Mesenteric fat pad (tissue), 1 donor: ENCODE measurements at places on chromosomes 5 and 9. TPM values are rescaled to one million over a fixed set of nuclear protein-coding genes. Genes with fewer than 3 reads are reported as not detected.

GRCh38 chr9:34633851-34634550 is 3.6 kb downstream of the SIGMAR1 start:
- no peak for DNase-seq

DNA sequence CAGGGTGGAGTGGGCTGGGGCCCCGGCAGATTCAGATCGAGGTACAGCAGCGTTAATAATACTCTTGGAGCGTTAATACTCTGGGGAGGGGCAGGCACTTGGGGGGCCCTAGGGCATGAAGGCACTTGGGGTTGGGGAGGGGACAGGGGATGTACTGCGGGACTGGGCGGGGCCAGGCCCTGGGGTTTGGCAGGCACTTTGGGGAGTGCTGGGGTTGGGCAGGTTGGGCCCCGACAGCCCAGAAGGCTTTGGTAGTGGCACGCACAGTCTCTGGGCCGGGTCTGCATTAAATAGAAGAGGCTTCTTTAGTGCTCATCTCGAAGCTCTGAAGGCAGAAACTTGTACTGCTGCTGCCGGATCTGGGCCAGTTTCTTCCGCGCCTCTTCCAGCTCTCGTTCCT is 7.8 kb upstream of the TPM2 start:
- DNase-seq, result no peak

- no peak for DNase-seq
Measured at GRCh38 chr9:95055334-95055850, 262.1 kb downstream of the FANCC start.

GRCh38 chr5:98909363-98909762 is 19.4 kb downstream of the CHD1 start:
- no peak for DNase-seq

DNA sequence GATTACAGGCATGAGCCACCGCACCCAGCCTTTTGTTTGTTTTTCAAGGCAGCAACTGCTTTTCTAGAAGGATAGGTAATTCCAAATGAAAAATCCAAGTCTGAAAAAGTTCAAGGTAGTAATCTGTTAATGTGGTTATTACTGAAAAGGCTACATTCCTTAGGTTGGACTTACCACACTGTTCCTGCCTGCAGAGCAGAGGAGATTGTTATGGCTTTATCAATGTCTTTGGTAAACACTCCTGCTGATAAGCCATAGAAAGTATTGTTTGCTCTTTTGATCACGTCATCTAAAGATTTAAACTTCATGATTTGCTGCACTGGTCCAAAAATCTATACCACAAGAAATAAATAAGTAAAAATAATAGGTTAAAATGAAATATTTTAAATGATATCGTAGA is 43.4 kb downstream of the ALDH1A1 start:
- no peak for DNase-seq

- no peak for DNase-seq
Measured at GRCh38 chr9:91820949-91821880, 128.8 kb downstream of the ROR2 start.

GRCh38 chr5:602466-603035 is 9.6 kb upstream of the CEP72 start:
- peak; percentile 65 for DNase-seq

- DNase-seq, result no peak
Measured at GRCh38 chr5:151745071-151745705, 13.2 kb downstream of the ATOX1 start.

GRCh38 chr5:53430618-53431252 is 49.7 kb upstream of the FST start:
- no peak for DNase-seq

DNA sequence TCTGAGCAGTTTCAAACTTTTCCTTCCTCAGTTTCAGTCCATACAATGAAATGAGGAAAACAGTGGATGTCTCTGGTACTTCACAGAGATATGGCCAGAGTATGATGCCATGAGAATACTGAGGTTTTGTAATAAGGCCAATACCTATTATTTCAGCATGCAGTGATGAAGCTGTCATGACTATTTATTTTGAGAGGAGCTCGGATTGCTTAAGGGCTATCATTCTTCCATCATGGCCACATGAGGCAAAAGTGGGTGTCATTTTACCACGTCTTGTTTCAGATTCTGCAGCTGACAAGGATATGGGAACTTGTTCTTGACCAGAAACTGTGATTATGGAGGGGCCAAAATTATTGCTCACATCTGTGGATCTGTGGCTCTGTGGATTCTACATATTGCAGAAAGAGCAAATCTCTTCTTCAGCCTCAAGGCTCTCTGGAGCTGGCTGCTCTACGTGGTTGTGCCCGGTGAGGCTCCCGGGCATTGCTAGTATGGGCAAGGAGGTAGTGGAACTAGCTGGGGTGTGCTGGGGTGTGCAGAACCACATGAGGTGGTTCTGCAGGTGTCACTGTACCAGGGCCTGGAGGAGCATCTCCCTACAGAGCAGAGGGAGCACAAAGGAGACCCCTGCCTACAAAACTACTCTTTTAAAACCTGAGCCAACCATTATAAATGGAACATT is 180.3 kb downstream of the SEMA6A start:
- no peak for DNase-seq

The ACTBL2 gene
- total RNA-seq, result not detected

The SPATA6L gene
- 5.4 TPM for total RNA-seq
